ENCODE measurements at places on chromosomes 13 and 19. TPM values are rescaled to one million over a fixed set of nuclear protein-coding genes. Genes with fewer than 3 reads are reported as not detected.
A peak's percentile ranks its signal among the peaks of the same experiment; 100 is the strongest.

DNA sequence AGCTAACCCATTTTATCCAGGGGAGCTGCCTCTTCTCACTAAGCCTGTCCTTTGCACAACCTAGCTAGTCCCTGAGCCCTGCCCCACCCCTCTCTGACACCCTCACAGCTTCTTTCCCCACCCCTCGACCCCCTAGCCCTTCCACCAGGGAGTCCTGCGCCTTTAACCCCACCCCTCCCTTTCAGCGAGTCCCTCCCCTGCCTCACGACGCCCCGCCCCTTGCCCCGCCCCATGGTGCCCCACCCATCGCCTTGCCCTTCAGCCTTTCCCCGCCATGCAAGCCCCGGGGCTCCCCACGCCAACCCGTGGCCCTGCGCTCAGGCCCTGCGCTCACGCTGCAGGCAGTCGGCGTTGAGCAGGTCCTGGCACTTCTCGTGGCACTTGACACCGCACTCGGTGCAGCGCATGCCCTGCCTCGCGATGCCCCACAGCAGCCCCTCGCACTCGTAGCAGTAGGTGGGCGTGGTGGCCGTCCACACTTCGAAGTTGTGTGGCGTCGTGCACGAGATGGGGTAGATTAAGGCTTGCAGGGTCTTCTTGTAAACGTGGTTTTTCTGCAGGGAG lies 40.0 kb downstream of the UNC13A start:
- DNase-seq = no peak

DNA sequence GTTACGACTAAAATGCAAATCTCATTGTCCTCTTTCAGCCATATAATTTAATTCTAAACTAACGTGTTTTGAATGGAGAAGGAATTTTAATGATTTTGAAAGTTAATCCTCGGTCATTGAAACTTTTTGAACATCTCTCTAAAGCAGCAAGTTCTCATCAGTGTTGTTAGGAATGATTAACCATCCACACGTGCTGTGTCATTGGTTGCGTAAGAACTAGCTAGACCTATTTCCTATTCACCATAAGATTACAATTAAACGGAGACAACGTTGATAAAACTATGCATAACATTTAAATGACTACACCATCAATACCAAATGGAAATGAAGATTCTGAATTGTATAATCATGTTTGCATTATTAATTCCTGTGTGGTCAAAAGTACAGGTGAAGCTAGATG lies 155.6 kb upstream of the IRS2 start:
- DNase-seq = no peak

GRCh38 chr13:74732736-74733385 lies 598.7 kb upstream of the KLF12 start:
- no peak for DNase-seq

- DNase-seq = peak; percentile 31
These were observed 725.2 kb upstream of the SLITRK1 start for GRCh38 chr13:84607261-84608013.

- DNase-seq = no peak
These were observed 43.3 kb downstream of the SPATA13 start for GRCh38 chr13:24203811-24204210.

GRCh38 chr19:17874758-17875135 lies 3.0 kb downstream of the SLC5A5 start:
- no peak for DNase-seq

DNA sequence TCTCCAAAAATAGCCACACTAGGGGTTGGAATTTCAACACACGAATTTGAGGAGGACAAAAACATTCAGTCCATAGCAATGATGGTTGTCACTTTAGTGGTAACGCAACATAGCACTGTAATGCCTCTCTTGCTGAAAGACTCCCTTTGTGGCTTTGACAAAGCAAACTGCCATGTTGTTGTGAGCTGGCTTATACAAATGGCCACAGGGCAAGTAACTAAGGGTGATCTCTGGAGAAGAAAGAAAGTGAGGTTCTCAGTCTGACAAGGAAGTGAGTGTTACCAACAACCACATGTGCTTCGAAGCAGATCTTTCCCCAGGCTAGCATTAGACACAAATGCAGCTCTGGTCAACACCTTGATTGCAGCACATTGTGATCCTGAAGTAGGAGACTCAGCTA lies 79.1 kb upstream of the PCDH17 start:
- DNase-seq = no peak

The FAM98C gene
- 11.9 TPM for total RNA-seq

The CRYL1 gene
- total RNA-seq = 19.5 TPM

The LILRA1 gene
- total RNA-seq = 0.50 TPM

The NLRP7 gene
- total RNA-seq = not detected
